ENCODE measurements at places on chromosomes 12 and 14.

GRCh38 chr14:58824796-58825195, 187.0 kb downstream of the DACT1 start:
- DNase-seq: no peak

GRCh38 chr12:11881835-11882234, 188.9 kb upstream of the BCL2L14 start:
- DNase-seq: no peak

DNA sequence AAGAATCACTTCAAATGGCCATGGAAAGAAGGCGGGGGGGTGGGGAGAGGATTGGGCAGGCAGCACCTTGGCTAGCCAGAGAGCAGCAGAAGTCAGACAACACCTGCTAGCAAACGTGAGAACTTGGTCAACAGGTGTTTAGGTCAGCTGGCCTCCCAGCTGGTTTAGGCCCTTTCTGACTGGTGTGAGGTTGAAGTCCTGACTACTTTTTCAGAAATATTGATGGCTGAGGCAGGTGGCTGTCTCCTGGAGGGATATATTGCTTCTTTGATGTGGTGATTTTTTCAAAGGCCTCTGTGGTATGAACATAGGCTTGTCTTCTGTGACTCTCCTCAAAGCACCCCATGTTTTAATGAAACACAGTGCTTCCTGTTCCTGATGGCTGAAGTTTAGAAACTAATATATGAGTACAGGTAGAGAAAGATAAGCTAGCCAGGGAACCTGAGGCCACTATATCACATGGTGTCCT, 238.2 kb upstream of the SSTR1 start:
- DNase-seq: no peak

DNA sequence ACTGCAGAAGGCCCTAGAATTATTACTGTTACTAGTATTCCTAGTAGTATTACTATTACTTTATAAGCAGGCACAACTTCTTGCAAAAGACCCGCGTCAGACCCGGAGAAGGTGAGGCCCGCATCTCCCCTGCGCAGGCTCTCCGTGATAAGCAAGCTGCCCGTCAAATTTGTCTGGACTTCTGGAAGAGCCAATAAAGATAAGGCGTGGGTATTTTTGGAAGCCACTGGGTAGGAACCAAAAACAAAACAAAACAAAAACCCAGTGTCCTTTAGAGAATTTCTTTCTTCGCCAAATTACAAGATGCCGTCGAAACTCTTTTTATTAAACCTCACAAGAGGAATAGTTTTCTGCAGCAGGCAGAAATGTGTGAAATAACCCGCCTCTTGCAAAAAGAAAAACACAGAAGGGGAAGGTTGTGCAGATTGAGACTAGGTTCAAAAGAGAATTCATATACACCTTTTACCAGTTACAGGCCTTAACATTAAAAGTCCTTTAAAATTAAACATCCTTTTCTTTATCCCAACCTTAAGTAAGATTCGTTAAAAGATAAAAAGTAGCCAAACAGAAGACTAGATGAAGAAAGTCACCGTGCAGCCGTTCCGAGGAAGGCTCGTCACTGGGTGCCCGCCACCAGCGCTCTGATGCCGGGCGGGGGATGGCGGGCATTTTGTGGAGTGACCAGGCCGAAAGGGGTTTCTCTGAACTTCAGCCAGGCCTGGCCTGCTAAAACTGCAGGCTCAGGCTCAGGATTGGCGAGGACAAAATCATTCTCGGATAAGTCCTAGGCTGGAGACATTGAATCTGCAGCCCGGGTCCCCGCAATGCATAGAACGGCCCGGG, 1.6 kb downstream of the TBX5 start:
- DNase-seq: no peak

DNA sequence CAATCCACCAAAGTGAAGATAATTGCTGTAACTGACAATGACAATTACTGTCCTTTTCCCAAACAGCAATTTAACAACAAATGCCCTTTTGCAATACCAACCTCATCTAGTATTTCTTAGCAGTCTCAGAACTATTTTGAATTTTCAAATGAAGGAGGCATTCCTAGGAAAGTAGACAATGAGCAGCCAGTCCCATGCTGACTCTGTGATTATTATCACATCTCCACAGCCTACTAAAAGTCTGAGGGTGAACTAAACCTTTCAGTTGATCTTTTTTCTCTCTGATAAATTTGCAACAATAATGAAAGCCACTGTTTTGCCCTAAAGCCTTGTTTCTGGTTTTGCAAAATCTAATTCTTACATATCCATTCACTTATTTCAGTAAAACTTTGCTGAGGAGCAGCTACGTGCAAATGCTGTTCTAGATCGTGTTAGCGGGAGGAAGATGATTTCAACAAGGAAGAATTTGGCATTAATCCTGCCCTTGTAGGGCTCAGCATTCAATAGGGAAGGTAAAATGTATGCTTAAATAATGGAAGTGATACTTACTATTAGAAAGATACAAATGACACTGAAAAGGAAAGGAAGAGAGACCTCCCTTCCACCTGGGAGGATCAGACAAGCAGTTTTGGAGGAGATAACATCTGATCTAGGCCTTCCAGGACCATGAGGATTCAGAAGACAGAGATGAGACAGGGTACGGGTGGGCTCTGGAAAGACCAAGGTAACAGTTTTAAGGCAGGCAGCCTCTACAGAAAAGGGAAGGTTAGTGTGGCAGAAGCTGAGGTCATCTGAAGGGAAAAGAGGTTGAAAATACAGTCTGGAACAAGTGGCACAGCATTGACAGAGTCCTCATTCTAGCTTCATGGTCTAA, 47.4 kb downstream of the SLC38A1 start:
- no peak for DNase-seq

DNA sequence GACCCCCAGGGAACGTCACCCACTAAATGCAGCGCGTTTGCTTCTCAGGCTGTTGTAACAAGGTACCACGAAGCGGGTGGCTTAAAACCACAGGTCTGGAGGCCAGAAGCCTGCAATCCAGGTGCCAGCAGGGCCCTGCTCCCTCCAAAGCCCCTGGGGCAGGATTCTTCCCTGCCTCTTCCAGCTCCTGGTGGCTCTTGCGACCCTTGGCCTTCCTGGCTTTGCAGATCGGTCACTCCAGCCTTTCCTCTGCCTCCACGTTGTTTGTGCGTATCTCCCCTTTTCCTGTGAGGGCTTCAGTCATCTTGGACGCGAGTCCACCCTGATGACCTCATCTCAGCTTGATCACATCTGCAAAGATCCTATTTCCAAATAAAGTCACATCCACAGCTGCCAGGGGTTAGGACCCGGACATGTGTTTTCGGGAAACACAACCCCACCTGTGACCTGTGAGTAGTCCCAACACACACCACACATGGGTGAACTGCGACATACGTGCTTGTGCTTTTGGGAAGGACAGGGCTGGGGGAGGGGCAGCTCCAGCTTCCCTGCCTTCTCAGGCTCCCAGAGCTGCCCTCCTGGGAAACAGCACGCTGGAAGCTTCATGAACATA, 114.5 kb upstream of the NCOR2 start:
- DNase-seq: no peak

GRCh38 chr14:86012461-86012860, 482.5 kb downstream of the FLRT2 start:
- no peak for DNase-seq

GRCh38 chr12:62925680-62926079, 9.3 kb downstream of the PPM1H start:
- no peak for DNase-seq

GRCh38 chr12:96201272-96202227, 7.4 kb downstream of the ELK3 start:
- DNase-seq: no peak

Data from G401 (cell line).